Upper lobe of right lung (tissue), 1 donor: ENCODE measurements at places on chromosomes 13 and 19.

GRCh38 chr19:19650331-19650730 lies 6.9 kb upstream of the GMIP start:
- DNase-seq, result no peak

- no peak for DNase-seq
Measured at GRCh38 chr19:4889034-4889815, 13.5 kb downstream of the ARRDC5 start.

DNA sequence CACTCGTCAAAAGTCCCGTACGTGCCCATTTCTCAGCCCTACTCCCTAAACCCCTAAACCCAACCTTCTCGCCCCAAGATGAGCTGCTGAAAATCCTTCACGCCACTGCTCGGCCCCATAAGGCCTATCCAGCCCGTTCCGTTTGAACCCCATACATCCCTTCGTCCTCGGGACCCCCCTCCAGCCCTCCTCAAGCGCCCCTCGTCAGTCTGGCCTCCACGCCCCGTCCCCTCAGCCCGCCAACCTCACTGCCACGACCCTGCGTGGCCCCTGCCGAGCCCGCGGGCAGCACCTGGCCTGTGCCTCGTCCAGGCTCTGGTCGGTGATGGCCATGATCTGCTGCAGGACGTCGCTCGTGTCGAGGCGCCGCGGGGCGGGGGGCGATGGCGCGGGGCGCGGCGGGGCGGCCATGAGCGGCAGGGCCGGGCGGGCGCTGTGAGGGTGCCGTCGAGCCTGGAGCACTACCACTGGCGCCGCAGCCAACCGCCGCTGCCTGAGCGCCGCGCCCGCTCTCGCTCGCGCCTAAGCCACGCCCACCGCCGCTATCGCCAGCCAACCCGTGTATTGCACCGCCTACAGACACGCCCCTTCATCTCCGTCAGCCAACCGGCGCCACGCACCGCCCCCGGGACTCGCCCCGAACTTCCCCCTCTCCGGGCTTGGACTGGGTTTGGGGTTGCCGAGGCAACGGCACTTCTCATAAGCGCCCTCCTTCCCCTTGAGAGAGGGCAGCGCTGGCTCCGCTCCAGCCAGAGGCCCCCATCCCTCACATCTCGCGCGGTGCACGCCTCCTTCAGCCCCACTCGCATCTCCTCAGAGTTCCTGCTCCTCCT lies at the start of gene PBX4:
TSS of gene PBX4 (minus strand) at position 469 of the 833 bp plus-strand sequence. CDS start at position 411, 58 bp downstream.
- DNase-seq, result peak; percentile 98

GRCh38 chr13:84962141-84962750 lies 837.0 kb downstream of the SLITRK6 start:
- DNase-seq, result peak; percentile 60

GRCh38 chr13:46778890-46779289 lies 18.1 kb downstream of the ESD start:
- DNase-seq, result no peak

GRCh38 chr13:100734194-100734720 lies 59.7 kb upstream of the TMTC4 start:
- no peak for DNase-seq

- DNase-seq, result no peak
Measured at GRCh38 chr13:99053636-99054233, 75.9 kb upstream of the DOCK9 start.

DNA sequence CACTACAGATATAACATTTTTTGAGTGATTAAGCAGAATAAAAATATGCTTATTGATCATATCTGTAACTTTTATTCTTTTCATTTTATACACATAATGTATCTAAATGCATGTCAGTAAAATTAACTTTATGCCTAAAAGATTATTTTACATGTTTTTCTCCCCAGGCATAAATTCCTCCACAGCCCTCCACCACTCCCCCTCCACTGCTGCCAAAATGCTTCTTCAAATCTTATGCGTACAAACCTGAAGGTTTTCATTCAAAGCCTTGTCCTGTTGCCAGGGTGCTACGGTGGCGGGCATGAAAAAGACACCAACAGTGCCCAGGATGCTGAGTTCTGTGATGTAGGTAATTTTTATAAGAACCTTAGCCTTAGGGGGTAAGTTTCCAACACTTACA lies 52.9 kb downstream of the PARP4 start:
- no peak for DNase-seq

DNA sequence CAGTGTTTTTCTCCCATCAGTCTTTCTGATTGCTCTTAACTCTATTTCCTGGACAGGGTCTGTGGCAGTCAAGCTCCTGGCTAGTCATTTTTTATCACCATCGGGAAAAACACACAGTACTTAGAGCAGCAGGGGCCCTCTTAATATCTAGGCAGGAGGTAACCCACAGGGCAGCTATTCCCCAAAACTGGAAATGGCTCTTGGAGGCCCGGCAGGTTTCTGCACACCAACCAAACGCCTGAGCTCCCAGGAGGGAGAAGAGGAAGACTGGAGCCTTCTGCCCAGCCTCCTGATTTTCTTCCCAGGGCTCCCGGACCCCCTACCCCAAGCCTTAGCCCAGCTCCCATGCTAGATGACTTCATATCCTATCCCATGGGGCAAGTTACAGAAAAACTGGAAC lies 49.3 kb upstream of the VSTM2B start:
- no peak for DNase-seq

DNA sequence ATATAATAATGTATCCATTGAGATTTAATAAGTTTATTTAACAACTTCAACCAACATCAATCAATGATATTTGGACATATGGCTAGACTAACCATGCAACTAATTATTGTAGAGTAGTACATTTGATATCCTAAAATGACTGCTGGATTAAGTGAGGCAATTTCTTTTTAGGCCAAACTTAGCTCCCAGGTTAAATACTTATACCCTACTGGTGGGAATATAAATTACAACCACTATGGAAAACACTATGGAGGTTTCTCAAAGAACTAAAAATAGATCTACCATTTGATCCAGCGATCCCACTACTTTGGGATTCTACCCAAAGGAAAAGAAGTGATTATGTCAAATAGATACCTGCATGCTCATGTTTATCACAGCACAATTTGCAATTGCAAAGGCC lies 345.8 kb downstream of the RBM26 start:
- DNase-seq, result no peak

GRCh38 chr13:73593199-73593765 lies 534.5 kb downstream of the KLF5 start:
- DNase-seq, result no peak

- no peak for DNase-seq
Measured at GRCh38 chr13:106003651-106004050, 531.8 kb downstream of the EFNB2 start.

- DNase-seq, result no peak
Measured at GRCh38 chr13:33537676-33538075, 252.1 kb upstream of the STARD13 start.

- DNase-seq, result no peak
Measured at GRCh38 chr19:7823686-7824301, 6.2 kb upstream of the EVI5L start.

- peak; percentile 27 for DNase-seq
Measured at GRCh38 chr19:29531458-29532025, 5.7 kb downstream of the VSTM2B start.

DNA sequence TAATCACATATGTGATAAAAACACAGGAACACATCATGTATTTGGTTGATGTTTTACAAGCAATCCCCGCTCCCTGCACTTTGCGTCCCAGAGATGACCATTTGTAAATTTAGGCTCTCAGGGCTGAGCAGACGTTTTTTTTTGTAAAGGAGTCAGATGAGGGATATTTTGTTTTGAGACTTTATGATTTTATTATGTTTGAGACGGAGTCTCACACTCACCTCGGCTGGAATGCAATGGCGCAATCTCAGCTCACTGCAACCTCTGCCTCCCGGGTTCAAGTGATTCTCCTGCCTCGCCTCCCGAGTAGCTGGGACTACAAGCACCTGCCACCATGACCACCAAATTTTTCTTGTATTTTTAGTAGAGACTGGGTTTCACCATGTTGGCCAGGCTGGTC lies 1.4 kb downstream of the TLE6 start:
- DNase-seq, result no peak

GRCh38 chr19:50467566-50467965 lies 8.7 kb upstream of the EMC10 start:
- DNase-seq, result no peak

GRCh38 chr19:31378404-31378803 lies 29.2 kb upstream of the TSHZ3 start:
- no peak for DNase-seq

- no peak for DNase-seq
Measured at GRCh38 chr13:107743526-107743925, 471.8 kb downstream of the LIG4 start.

DNA sequence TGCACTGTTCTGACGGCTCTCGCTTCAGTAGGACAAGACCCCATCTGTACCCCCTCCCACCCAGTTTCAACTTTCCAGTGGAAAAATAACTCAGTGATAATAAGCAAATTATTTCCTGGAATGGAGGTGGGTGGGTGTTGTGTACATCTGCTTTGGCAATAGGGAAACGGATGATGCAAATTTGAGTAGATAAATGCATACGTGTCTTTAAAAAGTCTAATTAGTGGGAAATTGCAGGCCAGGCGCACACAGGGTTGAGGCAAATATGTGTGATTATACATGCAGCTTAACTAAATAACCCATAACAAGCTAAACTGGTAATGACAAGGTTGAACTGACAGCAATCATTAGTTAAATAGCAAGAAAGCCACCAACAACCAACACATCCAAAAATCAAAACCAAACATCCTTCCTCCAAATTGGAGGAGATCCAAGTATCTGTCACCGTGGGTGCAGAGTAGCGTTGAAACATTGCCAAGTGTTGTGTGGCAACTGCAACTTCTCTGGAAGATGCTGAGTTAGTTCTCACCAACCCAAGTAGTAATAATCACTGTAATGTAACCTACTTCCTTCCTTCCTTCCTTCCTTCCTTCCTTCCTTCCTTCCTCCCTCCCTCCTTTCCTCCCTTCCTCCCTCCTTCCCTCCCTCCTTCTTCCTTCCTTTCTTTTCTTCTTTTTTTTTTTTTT lies 54.6 kb downstream of the TRPM4 start:
- DNase-seq, result no peak

DNA sequence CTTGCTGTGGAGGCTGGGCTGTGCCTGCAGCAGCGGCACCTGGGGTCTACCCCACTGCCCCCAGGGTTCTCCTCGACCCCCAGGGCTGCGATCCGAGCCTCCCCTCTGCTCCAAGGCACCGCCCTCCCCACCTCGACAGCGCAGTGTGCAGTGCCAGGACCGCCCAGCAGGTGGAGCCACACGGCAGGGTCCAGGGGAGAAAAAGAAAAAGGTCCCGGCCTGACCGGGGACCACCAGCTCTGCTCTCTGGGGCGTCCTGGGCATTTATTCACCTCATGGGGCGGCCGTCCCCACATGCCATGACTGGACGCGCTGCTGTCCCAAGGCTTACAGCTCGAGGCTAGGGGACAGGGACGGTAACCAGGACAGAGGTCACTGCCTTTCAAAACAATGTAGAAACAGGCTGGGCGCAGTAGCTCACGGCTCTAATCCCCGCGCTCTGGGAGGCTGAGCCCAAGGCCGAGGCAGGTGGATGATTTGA lies 10.6 kb downstream of the REXO1 start:
- no peak for DNase-seq

DNA sequence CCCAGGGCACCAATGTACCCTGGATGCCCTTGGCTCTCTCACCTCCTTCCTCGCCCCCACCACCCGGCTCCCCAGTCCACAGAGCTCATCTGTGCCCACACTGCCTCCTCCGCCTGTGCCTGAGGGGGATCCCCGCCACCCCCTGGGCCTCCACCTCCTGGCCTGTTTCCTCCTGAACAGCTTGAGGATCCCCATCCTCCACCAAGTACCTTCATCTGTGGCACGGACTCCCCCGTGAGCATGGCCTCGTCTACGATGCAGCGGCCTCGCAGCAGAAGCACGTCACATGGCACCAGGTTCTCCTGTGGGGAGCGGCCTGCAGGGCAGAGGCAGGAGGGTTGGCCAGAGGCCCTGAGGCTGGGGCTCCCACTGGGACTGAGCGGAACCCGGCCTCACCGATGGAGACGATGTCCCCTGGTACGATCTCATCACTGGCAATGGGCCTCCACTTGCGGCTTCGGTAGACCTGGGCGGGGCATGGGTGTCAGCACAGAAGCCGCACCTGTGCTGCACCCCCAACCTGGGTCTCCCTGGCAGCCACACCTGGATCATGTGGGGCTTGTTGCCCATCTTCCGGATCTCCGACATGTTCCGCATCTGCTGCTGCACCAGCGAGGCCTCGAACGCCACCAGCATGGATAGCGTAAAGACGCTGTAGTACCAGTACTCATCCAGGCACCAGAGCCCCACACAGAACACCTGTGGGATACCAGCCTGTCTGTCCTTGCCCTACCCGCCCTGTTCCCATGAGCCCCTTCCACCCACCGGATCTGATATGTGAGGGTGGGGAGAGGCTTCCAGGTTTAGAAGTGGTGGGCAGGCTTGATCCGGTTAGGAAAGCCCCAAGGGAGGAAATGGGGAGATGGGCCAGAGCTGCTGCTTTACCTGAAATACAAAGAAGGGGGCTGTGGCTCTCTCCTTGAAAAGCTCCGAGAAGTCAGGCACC lies 6.8 kb downstream of the ATP13A1 start:
- no peak for DNase-seq

DNA sequence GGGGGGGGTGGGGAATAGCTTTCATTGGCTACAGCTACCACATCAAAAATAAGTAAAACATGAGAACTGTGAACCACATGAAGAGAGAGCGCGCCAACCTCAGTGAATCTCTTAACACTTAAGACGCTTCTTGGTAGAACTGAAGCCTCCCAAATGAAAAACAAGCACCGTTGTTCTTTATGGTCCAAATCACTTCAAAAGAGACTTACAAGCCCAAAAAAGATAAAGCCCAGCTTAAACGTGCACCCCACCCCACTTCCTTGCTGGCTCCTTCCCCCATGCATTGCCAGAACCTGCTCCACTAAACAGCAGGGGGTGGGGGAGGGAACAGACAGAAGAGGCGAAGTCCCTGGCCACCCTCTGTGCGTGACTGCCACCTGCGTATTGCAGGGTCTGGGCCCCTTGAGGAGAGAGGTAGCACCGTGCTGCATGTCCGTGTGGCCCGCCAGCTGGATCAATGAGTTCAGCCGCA lies 479.1 kb downstream of the FOXO1 start:
- no peak for DNase-seq

GRCh38 chr19:22625266-22626035 lies 8.7 kb upstream of the ZNF492 start:
- peak; percentile 36 for DNase-seq

DNA sequence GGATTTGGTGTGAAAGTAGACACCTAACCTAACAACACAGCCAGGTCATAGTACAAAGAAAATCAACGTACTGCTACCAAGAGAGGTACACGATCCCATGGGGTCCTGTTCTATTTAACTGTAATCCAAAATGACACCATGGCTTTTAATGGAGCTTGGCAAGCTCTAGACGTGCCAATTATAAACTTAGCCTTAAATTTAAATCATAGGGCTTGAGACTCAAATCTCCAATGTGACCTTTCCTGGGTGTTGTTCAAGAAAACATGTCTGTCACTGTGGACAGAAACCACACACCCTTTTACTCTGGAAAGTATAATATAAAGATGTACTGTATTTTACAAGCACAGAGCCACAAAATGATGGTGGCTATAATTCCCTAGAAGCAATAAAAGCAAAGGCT lies 299.3 kb downstream of the ENOX1 start:
- DNase-seq, result no peak

- DNase-seq, result no peak
Measured at GRCh38 chr13:51728972-51729371, 75.0 kb downstream of the DHRS12 start.

- no peak for DNase-seq
Measured at GRCh38 chr13:33213024-33213768, 72.4 kb downstream of the STARD13 start.

GRCh38 chr13:73481886-73482445 lies 423.2 kb downstream of the KLF5 start:
- DNase-seq, result no peak
